ENCODE measurements at places on chromosomes 7 and 10.

DNA sequence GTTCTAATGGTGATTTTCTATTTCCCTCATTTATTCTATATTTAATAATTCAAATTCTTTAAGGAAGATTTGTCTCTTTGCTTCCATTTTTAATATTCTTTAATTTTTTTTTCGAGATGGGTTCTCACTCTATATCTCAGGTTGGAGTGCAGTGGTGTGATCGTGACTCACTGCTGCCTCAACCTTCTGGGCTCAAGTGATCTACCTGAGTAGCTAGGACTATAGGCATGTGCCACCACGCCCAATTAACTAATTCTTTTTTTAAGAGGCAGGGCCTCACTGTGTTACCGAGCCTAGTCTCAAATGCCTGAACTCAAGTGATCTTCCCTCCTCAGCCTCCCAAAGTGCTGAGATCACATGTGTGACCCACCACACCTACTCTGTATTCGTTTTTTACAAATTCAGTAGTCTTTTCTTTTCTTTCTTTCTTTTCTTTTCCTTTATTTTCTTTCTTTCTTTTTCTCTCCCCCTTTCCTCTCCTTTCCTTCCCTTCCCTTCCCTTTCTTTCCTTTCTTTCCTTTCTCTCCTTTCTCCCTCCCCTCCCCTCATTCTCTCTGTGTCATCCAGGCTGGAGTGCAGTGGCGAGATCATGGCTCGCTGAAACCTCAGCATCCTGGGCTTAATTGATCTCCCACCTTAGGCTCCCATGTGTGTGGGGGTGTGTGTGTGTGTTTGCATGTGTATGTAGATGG, 323.1 kb downstream of the ADK start:
- DNase-seq, result no peak

DNA sequence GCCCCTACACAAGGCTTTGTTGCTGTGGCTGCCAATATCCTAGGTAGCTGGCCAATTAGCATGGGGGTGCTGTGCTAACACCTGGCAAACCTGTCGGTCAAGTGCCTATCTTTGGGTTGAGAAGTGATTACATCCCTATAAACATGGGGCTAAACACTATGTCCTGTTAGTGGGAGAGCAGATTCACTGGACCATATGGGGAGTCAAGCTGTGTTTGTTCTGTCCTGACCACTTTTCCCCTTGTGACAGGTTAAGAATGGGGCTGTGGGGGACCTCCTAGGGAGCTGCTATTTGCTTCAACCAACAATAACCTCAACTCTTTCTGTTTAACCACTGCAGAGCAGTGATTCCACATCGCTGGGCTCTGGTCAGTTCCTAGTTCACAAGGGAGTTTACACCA, 151.5 kb upstream of the AOAH start:
- no peak for DNase-seq

DNA sequence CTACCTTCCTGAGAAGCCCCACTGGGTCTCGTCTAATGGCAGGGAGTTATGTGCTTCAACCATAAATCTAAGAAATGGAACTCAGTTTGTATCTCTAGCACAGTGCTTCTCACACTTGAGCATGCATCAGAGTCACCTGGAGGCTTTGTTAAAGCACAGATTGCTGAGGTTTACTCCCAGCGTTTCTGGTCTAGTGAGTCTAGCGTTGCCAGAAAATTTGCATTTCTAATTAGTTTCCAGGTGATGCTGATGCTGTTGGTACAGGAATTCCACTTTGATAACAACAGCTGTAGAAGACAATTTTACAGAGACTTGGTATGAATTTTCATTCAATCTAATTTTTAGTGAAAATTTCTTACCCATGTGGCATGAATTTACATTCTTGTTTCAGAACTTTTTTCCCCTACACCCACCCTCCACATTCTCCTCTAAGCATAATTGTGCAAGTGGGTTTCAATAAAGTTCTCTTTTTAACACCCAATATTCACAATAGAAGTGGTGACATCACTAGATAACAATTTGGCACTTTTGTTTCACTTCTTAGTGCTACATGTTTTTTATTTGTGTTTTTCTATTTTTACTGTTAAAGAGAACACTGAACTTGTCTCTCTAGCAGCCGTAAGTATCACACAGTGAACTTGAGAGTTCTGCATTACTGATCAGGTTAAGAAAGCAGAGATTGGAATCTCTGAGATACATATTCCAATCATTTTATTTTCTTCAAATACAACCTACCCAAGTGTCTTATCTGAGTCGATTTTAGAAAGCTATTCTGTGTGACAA, 48.4 kb upstream of the BET1 start:
- no peak for DNase-seq

DNA sequence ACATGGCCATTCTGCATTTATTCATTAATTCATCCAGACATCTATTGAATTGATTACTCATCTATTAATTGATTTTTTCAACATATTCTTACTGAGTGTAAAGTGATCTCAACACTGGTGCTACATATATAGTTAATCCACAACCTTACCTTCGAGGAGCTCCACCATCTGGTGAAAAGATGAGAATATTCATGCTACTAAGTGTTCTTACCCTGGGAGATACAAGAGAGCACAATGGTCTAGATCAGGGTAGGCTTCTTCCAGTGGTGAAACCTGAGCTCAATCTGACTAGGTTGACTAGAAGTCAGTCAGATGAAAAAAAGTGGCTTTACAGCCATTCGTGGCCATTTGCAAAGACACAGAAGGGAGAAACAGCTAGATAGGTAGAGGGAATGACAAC, 507.4 kb downstream of the ANKRD7 start:
- DNase-seq, result no peak

GRCh38 chr10:24518981-24519597, 204.6 kb downstream of the ARHGAP21 start:
- peak; percentile 67 for DNase-seq

GRCh38 chr10:125756196-125756595, 19.4 kb downstream of the MMP21 start:
- no peak for DNase-seq

DNA sequence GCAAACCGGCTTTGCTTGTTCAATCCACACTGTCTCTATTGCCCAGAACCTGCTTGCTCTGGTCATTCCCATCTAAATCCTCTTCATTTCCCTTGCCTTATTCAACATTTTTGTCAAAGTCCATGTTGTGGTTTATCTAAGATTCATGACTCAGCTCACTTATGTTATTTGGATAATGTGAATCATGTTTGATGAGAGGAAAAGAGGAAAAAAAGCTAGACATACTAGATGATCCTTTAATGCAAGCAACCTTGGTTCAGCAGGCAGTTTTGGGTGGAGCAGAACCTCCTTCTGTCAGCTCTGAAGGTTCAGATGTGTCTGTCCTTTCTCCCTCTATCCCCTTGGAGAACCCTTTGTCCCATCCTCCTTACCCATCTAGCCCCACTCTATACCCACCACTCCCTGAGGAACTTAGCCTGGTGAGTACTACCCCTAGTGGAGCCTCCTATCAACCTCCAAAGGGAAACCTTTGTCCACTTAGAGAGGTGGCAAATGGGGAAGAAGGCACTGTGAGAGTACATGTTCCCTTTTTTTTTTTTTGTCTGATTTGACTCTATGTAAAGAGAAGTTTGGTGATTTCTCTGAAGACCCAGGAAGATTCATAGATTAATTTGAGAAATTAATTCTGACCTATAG, 2.1 kb upstream of the SAMD9L start:
- DNase-seq, result peak; percentile 52

- DNase-seq, result no peak
Measured at GRCh38 chr7:87875151-87876039, 765 bp downstream of the SLC25A40 start.

GRCh38 chr10:7520507-7521485, 110.0 kb upstream of the SFMBT2 start:
- DNase-seq, result no peak

- DNase-seq, result no peak
Measured at GRCh38 chr7:108340856-108341411, 115.3 kb downstream of the NRCAM start.

DNA sequence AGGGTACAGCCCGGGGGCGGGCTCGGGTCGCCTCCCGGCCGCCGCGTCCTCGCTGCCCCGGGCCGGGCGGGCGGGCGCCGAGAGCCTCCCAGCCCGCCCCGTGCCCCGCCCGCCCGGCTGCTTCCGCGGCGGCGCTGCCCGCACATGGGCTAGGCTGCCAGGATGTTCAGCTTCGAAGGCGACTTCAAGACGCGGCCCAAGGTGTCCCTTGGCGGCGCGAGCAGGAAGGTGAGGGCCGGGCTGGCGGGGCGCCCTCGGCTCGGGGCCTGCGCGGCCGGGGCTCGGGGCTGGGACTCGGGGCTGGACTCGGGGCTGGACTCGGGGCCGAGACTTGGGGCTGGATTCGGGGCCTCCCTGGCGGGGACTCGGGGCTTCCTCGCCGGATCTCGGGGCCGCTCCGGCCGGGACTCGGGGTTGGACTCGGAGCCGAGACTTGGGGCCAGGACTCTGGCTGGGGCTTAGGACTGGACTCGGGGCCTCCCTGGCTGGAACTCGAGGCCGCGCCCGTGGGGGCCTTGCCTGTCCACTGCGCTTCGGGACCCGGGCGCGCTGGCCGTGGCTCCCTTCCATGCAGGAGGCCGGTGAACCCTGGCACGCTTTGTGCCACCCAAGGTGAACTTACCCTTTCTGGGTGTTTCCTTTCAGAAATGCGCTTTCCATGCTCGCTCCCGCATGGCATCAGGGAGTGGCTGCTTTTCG, 534 bp downstream of the UBE3C start:
- peak; percentile 24 for DNase-seq

- DNase-seq, result no peak
Measured at GRCh38 chr10:45377321-45377720, 3.3 kb downstream of the ALOX5 start.

DNA sequence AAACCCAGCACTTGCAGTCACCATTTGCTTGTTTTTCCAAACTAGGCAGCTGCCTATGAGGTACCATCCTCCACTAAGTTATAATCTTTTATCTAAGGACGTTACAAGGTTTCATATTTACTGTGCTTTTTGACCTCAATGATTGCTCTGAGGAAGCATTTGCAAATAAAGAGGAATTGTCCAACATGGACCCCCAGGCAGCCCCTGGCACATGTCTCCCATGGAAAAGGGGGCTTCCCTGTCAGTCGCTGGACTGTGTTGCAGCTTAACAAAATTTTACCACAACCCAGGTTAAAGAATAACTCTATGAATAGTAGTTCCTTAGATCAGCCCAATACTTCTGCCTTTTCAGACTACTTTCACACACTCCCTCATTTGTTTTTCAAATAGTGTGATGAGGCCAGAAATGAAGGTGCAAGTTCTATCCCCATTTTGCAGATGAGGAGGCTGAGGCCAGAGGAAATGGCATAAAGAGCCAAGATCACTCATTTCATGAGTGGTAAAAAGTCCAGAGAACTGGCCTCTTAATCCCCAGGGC, 52.8 kb upstream of the ZPBP start:
- DNase-seq, result no peak

GRCh38 chr7:47696152-47696710, 114.3 kb upstream of the TNS3 start:
- no peak for DNase-seq

GRCh38 chr7:70752794-70753241, 379.1 kb upstream of the GALNT17 start:
- DNase-seq, result peak; percentile 83

DNA sequence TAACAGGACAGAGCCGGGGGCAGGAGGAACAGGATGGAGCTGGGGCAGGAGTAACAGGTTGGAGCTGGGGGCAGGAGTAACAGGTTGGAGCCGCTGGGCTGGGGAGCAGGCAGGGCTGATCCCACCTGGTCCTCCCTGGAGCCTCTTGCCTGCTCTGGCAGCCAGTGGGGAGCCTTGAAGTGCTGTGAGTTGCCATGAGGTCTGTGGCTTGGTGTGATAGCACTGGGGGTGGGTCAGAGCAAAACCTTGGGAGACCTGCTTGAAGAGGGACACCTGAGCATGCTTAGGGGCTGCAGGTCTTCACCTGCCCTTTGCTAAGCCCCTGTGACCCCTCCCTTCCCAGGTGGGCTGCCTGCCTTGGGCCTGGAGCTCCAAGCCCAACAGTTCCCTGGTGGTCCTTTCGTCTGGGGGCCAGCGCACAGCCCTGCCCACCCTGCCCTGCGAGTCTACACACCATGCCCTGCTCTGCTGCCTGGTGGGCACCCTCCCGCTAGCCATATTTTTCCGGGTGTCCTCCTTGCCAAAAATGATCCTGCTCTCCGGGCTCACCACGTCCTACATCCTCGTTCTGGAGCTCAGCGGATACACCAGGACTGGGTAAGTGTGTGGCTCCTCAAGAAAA, 111.6 kb downstream of the ADCY1 start:
- no peak for DNase-seq

- no peak for DNase-seq
Measured at GRCh38 chr7:106614751-106615150, 46.2 kb downstream of the CCDC71L start.

- DNase-seq, result no peak
Measured at GRCh38 chr10:93131986-93132385, 58.3 kb downstream of the CYP26A1 start.

- DNase-seq, result no peak
Measured at GRCh38 chr10:121559326-121560026, 38.8 kb downstream of the FGFR2 start.

DNA sequence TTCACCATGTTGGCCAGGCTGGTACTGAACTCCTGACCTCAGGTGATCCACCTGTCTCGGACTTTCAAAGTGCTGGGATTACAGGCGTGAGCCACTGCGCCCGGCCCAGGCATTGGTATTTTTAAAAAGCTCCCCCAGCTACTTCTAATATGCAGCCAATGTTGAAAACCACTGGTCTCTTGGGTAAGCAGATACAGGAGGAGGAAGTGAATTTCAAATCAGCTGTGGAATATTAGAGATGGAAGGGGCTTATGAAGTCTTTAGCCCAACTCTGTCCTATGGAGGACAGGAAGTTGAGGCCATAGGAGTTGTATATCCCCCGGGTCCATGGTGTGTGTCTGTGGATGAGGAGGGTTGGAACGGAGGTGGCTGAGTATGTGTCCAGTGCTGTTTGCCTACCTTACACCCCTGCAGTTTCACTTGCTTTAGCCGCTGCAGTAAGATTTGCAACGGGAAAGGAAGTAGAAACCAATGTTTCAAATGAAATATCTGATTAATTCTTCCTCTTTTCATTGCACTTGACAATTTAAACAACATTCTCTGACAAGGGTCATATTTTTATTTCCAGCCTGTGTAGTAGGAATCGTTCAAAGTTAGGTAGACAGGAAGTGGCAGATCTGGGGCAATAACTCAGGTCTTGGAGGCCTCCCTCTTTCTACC, 3.4 kb downstream of the PDE6C start:
- no peak for DNase-seq

GRCh38 chr7:77416621-77417371, 647 bp upstream of the GSAP start:
- no peak for DNase-seq

DNA sequence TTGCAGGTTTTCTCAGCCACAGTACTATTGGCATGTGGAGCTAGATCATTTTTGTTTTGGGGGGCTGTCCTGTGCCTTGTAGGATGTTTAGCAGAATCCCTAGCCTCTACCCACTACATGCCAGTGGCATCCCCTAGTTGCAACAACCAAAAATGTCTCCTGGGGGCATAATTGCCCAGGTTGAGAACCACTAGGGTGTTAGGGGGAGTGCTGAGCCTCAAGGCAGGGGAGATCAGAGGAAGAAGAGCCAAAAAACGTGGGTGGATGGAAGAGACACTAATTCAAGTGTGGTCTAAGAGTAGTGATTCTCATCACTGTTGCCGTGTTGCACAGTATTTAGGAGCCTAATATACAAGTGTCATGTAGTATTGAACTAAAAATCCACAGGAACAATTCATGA, 31.7 kb upstream of the CCNY start:
- no peak for DNase-seq

Measured in fibroblast of mammary gland (primary cell).